ENCODE measurements at places on chromosomes 12 and 14.

DNA sequence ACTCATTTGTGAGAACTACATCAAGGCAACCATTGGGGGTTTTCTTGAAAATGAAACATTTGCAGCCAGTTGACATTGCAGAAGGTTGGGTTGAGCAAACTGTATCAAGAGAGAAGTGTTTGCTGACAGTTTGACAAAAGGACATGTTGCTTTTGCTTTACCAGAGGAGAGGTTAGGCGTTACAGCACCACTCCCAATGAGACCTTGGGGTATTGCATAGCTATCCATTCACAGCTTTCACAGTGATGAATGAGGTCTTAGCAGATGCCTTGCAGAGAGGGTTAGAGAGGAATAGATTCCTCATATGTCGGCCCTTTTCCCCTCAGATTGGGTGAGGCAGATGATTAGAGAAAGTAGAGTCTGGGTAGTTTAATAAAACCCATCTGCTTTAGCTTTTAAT, 988.9 kb upstream of the FLRT2 start:
- no peak for DNase-seq

- no peak for DNase-seq
Observed at GRCh38 chr12:104355630-104356029, 52.1 kb downstream of the EID3 start.

DNA sequence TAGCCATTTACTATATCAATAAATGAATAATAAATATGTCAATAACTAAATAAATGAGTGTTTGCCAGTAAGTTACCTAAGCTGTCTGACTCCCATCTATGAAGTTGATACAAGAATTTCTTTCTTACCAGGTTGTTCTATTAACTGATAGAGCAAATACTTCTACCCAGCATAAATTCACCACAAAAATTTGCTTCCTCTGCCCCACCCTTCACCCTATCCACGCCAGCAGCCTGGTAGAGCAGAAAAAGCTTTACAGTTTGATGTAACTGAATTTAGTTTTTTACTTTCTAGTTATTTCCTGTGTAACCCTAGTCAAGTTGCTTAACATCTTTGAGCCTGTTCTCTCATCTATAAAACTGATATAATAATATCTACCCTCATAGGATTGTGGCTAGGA, 94.9 kb upstream of the SLC16A7 start:
- no peak for DNase-seq

- no peak for DNase-seq
Observed at GRCh38 chr12:28172434-28173030, 17.7 kb upstream of the CCDC91 start.

DNA sequence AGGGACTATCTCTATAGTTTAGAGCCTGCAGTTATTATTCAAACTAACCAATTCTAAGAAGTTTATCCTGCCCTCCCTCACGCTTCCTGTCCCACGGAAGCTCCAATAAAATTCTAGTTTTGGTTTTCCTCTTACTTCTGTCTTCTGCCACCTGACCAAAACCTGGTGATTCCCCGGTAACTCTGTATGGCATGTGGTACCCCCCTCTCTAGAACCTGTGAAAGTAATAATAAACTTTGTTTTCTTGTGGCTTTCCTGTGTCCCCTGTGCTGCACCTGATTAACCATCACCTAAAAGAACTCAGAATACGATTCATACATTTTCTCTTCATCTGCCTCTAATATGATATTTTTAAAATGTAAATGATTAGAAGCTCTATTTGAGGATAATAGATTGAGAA, 379.8 kb downstream of the APAF1 start:
- DNase-seq, result no peak

DNA sequence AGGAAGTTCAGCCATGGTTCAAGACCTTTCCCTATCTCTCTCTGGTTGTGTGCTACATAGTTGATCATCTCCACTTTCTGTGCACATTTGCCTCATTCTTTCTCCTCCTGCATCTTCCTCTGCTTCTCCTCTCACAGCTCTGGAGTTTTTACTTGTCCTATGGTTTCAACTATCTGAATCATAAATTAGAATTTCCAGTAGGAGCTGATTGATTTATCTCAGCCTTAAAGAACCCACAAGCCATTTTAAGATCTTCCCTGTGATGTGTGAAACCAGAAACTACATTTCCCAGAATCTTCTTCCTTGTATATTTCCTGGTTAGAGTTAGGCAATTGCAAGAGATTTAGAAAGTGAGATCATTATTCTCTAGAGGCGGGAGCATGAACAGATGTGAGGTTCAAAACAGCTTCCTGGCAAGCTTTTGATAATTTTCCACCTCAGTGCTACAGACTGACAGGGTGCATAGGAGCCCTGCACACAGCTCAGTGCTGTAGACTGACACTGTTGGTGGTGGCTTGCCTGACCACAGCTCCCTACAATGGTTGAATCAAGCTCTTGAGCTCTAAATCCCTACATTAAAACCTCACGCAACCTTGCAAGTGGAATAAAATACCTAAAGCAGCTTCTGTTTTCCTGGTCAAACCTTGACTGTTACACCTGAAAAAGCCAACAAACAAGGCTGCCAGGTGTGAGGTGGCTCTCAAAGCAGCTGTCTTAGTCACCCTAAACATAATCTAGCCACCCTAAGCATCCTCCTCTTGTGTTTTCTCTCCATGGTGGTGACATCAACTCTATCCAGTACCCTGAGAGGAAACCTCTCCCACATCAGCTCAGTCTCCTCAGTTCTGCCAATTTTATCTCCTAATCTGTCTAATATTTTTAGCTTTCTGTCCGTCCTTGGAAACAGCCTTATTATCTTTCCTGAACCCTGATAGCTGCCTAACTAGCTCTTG, 21.5 kb upstream of the IFNG start:
- DNase-seq, result no peak

- no peak for DNase-seq
Observed at GRCh38 chr12:21559855-21560569, 33.9 kb downstream of the SPX start.

GRCh38 chr12:38907201-38907923, 2.0 kb upstream of the CPNE8 start:
- no peak for DNase-seq

GRCh38 chr12:124938587-124938986, 24.1 kb upstream of the UBC start:
- no peak for DNase-seq

- no peak for DNase-seq
Observed at GRCh38 chr14:36654794-36655381, 6.8 kb upstream of the PAX9 start.

- DNase-seq, result no peak
Observed at GRCh38 chr14:23421594-23421993, 13.5 kb upstream of the MYH6 start.

DNA sequence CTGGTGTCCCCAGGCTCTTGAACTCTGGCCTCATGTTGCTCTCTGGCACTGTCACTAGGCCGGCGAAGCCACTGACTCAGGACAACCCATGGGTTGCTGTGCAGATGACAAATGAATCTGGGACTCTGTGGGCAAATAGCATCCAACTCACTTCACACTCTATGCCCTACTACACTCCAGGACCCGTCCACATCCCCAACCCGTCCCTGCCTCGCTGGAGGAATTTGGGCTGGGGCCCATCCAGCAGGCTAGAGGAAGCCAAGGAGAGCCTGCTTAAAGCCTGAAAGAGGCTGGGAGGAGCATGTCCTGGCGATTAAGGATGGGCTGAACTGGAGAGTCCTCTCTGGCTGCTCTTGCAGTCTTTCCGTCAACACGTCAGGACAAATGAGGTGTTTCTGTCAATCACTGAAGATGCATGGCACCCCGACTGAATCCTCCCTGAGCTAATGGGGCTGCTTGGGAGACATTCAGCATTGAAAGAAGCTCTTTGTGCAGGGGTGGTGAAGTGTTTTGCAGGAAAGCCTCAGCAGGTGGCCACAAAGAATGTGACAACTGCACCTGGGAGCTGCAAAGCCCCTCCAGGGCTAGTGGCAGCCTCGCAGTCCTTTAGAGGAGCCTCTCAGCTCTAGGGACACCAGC, 71.7 kb downstream of the ANO2 start:
- DNase-seq, result no peak

- DNase-seq, result no peak
Observed at GRCh38 chr12:2171672-2172426, 119.1 kb downstream of the CACNA1C start.

GRCh38 chr12:96176575-96176974, 17.6 kb upstream of the ELK3 start:
- no peak for DNase-seq

- DNase-seq, result no peak
Observed at GRCh38 chr12:25264114-25264513, 13.4 kb upstream of the KRAS start.

DNA sequence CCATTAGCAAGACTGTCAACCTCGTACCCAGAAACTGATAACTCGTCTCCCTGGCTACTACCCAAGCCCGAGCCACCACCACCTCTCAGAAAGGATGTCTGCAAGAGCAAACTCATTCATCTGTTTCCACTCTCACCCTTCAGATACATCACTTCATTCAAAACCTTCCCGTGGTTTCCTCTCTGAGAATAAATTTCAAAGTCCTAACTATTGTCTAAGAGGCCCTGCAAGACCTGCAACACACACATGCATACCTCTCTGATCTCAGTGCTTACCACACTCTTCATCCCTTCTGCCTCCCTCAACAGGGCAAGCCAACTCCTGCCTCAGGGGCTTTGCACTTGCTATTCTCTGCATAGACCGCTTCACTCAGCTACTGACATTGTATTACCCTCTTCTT, 40.6 kb downstream of the PPP1R13B start:
- no peak for DNase-seq

DNA sequence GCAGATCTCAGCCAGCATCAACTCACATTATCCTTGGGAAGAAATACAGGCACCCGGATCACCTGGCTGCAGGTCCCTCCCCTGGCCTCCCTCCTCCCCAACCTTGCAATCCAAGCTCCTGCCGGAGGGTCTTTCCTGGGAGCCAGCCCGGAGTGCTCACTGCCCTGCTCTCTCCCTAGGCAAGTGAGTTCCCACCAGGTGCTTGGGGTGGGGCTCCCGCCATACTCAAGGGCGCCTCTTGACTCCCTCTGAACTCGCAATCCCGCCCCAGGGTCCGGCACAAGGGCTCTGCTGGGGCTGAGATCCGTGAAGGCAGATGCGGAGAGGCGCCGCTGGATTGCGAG, 1.2 kb upstream of the CEP170B start:
- DNase-seq, result no peak

DNA sequence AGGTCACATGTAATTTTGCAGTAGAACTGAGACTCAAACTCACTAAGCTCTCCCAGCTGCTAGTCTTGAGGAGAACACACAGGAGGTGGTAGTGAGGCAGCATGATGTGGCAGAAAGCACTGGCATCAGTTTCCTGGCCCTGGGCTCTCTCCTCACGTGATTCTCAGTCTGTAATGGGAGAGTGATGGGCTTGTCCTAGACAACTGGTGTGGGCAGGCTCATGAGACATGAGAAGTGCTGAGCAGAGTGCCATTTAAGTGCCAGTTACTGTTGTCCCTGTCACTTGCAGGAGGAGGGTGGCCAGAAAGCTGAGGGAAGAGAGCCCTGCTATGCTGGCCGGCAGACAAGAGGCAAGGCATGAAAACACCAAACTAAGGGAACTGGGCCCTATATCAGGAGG, 48.5 kb upstream of the OVCH1 start:
- DNase-seq, result no peak

- DNase-seq, result no peak
Observed at GRCh38 chr12:55679691-55680090, 28.0 kb downstream of the ITGA7 start.

All from activated CD4-positive, alpha-beta T cell treated with anti-CD3 and anti-CD28 coated beads, Interleukin-2, amount 50 U/mL, for 4 hours (primary cell).